ENCODE measurements at places on chromosomes 13 and 19.

DNA sequence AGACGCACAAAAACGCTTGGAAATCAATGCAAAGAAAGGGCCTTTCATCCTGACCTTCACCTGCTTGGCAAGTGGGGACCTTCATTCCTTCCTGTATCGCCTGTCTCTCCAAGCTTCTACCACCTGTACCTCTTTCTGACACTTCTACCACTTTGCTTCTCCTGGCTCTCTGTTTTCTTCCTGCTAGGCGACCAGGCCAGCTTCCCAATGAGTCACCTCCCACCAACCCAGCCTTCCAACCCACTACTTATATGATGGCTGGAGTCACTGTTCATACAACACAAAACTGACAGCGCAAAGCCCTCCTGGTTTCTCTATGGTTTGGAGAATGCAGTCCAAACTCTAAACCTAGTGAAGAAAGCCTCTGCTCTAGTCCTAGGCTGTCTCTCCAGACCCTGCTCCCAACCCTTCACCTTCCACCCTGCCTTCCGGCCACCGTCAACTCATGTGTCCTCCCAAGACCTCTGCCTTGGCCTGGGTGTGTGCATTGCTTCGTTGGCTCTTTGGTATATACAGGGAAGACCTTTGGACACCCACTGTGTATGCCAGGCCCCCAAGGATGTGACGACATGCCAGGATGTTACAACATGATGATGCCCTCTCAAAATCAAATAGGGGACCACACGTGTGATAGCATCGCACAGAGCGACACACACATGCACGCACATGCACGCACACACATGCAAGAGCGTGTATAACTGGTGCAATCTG lies 148.5 kb downstream of the STK24 start:
- DNase-seq, result no peak

GRCh38 chr13:51518827-51519226 lies 65.4 kb upstream of the WDFY2 start:
- DNase-seq, result no peak

DNA sequence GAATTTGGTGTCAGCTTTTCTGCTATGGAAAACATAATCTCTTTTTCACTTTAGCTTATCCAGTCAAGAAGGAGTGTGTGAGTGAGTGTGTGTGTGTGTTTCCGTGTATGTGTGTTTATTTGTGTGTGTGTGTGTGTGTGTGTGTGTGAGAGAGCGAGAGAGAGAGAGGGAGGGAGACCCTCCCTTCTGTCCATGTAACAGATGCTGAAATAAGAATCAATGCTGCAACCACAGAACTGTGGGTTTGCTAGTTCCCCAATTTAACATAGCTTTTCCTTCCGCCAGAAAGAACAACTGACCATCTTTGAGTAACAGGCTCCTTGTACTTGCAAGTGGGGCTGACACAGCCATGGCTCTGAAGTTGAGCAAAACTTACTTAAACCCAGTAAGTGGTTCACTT lies 5.2 kb downstream of the LCP1 start:
- DNase-seq, result no peak

GRCh38 chr13:30520571-30520970 lies 54.8 kb upstream of the HMGB1 start:
- DNase-seq, result no peak

DNA sequence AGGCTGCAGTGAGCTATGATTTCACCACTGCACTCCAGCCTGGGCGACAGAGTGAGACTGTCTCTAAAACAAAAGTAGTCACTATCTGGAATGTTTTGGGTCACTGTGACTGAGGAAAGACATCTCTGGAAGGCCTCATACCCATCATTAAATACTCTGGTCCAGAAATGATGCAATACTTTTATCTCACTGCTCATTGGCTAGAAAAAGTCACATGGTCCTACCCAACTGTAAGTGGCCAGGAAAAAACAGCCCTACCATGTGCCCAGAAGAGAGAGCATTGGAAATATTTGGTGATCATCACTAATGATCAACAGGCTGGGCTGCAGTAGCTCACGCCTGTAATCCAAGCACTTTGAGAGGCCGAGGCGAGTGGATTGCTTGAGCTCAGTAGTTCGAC lies 29.8 kb downstream of the PNPLA6 start:
- no peak for DNase-seq

DNA sequence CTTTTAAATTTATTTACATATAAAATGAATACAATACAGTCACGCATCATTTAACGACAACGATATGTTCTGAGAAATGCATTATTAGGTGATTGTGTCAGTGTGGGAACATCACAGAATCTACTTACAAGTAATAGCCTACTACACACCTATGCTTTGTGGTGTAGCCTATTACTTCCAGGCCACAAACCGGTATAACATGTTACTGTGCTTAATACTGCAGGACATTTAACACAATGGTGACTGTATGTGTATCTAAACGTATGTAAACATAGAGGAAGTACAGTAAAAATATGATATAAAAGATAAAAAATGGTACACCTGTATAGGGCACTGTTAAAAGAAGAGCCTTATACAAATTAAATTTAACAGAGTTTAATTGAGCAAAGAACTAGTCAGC lies 62.4 kb upstream of the KLHL1 start:
- no peak for DNase-seq

GRCh38 chr13:71488201-71488600 lies 378.8 kb downstream of the DACH1 start:
- DNase-seq, result no peak

DNA sequence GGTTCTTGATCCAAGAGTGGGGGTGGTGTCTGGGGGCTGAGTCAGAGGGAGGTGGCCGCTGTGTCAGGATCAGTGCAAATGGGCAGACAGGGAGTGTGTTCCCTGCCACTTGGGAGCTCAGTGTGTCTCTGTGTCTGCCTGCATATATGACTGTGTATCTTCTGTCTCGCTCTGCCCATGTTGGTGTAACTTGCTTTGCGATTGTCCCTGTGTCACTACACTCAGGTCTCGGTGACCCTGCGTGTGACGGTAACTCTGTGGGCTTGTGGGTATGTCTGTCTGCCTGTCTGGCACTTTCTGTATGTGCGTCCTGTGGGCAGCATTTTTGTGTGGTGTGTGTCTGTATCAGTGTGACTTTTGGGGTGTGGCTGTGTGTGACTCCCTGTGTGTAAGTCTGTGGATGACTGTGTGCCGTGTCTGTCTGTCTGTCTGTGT lies 8.2 kb upstream of the ERFL start:
- DNase-seq, result no peak

DNA sequence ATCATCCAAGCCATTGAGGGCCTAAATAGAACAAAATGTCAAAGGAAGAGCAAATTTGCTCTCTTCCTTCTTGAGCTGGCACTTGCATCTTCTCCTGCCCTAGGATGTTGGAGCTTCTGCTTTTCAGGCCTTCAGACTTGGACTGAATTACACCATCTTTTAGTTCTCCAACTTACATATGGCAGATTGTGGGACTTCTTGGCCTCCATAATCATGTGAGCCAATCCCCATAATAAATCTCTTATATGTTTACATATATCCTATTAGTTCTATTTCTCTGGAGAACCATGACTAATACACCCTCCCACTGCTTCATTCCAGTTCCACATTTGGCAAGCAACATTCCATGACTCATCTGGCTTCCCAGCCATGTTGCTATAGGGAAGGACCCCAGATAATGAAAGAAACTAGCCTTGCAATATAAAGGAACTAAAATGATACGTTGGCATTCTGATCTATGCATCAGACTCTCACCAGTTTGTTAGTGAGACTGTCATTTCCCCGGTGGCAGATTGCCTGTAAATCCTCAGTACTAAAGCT lies 11.0 kb upstream of the ACOD1 start:
- DNase-seq, result no peak

- peak; percentile 47 for DNase-seq
Measured at GRCh38 chr19:38229585-38230073, 5.6 kb upstream of the DPF1 start.

DNA sequence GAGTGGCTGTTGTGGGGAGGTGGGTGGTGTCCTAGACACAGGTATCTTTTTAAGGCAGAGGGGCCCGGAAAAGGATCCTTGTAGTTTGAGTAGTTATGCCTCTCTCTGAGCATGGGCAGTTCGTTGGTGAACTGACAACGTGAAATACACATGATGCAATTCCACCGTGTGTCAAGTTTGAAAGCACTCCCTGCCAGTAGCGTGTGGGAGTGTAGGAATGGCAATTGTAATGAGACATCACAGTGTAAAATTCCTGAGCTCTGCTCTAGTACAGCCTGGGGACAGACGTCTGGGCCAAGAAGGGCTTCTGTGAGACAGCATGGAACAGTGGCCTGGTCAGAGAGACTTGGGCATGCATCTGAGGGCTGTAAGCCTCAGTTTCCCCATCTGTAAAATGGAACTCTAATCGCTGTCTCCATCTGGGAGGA lies 10.4 kb upstream of the ASF1B start:
- DNase-seq, result no peak

DNA sequence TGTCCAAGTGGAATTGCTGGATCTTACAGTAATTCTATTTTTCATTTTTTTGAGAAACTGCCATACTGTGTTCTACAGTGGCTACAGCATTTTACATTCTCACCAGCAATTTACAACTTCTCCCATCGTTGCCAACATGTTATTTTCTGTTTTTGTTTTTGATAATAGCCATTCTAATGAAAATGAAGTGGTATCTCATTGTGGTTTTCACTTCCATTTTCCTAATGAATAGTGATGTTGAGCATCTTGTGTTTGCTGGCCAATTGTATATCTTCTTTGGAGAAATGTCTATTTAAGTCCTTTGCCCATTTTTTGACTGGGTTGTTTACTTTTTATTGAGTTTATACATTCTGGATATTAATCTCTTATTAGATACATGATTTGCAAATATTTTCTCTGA lies 38.6 kb downstream of the KCNRG start:
- no peak for DNase-seq

GRCh38 chr13:25977216-25977615 lies 74.6 kb downstream of the SHISA2 start:
- DNase-seq, result peak; percentile 65

GRCh38 chr19:4487572-4487971 lies 15.5 kb downstream of the HDGFL2 start:
- no peak for DNase-seq

DNA sequence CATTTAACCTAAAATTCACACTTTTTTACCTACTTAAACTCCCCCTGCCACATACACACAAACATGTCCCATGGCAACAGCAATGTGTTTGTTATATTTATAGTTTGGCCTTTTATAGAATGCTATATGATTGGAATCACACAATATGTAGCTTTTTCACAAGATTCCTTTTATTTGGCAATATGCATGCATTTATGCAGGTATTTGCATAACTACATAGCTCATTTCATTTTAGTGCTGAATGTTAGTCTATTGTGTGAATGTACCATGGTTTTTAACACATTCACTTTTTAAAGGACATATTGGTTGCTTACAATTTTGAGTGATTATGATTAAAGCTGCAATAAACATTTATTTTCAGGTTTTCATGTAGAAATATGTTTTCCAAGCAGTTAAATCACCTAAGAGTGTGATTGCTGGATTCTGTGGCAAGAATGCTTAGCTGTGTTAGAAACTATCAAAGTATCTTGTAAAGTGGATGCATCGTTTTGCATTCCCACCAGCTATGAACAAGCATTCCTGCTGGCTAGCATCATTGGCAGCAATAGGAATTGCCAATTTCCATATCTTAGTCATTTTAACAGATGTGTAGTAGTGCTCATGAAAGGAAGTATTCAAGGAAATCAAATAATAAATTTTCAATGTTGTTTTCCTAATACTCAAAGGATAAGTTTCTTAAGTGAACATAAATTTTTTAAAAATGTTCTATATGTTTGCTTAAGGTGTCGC lies 557.0 kb downstream of the SLITRK1 start:
- DNase-seq, result no peak

GRCh38 chr13:35512271-35512920 lies 35.9 kb upstream of the MAB21L1 start:
- DNase-seq, result no peak

- no peak for DNase-seq
Measured at GRCh38 chr13:42539670-42540069, 34.3 kb upstream of the TNFSF11 start.

GRCh38 chr19:55383279-55384130 lies 587 bp downstream of the TMEM238 start:
- peak; percentile 55 for DNase-seq

Data from NCI-H2029 (cell line).